ENCODE measurements at places on chromosomes 4 and X.

DNA sequence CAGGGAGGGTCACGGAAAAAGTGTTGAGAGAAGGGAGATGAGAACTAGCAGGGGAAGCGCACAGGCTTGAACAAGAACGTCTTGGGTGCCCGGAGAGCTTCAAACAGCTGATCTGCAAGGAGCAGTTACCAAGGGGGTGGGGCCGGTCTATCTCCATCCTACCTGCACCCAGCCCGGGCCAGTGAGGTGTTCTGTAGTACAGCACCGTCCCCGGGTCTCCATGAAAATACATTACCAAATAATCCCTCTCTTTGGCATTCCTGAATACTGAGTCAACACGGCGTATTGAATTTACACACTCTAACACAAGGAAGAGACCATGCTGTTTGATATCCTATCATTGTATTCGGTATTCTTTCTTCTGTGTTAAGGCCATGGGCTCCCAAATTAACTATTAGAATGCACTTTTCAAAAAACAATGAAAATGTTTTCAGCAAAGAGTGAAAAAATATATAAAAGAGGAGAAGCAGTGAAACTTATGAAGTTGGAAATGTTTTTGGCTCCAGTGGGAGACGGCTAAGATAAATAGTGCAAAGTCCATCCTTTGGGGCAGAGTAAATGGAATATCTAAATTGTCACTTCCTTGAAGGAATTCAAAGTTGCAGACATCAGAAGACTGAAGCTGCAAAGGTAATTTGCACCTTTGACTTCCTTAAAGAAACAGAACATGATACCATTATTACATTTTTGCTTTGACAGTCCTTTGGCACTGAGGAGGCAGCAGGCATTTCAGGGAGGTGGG is 90.3 kb downstream of the DHRSX start:
- no peak for DNase-seq

GRCh38 chrX:103734125-103734760 is 23.5 kb downstream of the TMEM31 start:
- DNase-seq, result no peak

GRCh38 chr4:127624173-127624572 is 8.6 kb upstream of the INTU start:
- DNase-seq, result no peak

GRCh38 chr4:182831376-182831775 is 85.8 kb downstream of the DCTD start:
- no peak for DNase-seq

DNA sequence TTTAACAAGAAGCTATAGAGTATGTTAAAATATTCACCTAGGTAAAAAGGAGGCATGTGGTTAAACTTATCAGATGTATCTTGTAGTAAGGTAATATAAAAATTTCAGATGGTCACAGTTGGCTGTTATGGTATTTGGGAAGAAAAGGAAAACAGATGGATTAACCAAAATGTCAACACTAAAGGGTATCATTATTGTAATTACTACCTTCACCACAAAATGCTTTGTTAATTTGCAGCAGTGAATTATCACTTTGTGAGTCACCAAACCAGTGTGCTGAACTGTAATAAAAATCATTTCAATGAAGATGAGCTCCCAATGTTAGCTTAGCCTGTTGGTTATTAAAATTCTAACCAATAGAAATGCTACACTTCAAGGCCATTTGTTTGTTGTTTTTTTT is 233.9 kb downstream of the RPA4 start:
- no peak for DNase-seq

- no peak for DNase-seq
Observed at GRCh38 chr4:112374850-112375249, 77.7 kb downstream of the ALPK1 start.

GRCh38 chr4:26459054-26459755 is 31.1 kb downstream of the CCKAR start:
- no peak for DNase-seq

GRCh38 chr4:87032884-87033533 is 98.2 kb downstream of the AFF1 start:
- DNase-seq, result no peak

GRCh38 chrX:51151734-51152133 is 180.9 kb upstream of the NUDT10 start:
- no peak for DNase-seq

DNA sequence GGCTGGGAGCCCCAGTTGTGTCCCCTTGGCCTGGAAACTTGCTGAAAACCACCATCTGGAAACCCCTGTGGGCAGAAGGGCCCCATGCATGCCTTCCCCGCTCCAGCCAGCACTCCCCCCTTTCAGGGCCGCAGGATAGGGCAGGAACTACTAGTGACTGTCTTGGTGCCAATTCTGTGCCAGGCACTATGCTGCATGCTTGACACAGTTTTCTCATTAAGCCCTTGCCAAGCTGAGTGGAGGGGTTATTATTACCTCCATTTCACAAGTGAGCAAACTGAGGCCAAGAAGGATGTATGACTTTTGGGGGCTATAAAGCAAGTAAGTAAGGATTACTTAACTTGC is 73.6 kb upstream of the PJA1 start:
- no peak for DNase-seq
